HuH-7.5 (cell line): ENCODE measurements at places on chromosomes 16 and 17.

- DNase-seq = peak; percentile 87
Measured at GRCh38 chr17:80991645-80992076, at the start of gene CHMP6. Gene CHMP6, plus strand, starts transcription at chr17:80991841. Its CDS starts 78 bp downstream, at chr17:80991919.

GRCh38 chr16:70647441-70648359, 1.3 kb downstream of the IL34 start:
- DNase-seq = no peak

DNA sequence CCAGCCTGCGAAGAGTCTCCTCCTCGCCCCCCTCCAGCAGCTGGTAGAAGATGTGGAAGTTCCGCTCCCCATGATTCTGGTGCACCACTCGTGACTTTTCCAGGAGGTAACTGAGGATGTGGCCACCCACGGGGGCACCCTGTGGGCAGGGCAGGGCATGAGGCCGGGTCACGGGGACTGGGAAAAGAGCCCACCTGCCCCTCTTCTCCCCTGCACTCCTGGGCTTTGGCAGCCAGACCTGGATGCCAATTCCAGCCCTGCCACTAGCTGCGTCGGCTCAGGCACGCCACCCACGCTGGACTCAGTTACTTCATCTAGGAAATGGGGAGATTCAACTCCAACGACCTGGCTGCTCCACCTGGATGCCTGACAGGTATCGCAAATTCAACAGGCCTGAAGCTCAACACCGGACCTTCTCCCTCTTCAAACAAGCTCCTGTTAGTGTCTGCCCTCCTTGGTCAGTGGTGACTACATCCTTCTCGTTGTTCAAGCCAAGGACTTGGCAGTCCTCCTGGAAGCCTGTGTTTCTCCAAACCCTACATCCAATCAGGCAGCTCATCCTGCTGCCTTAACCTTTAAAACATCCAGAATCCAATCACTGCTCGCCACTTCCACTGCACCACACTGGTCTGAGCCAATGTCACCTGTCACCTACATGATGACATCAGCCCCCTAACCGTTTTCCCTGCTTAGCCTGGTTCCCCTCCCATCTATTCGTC, 11.6 kb downstream of the MYO1C start:
- DNase-seq = no peak

DNA sequence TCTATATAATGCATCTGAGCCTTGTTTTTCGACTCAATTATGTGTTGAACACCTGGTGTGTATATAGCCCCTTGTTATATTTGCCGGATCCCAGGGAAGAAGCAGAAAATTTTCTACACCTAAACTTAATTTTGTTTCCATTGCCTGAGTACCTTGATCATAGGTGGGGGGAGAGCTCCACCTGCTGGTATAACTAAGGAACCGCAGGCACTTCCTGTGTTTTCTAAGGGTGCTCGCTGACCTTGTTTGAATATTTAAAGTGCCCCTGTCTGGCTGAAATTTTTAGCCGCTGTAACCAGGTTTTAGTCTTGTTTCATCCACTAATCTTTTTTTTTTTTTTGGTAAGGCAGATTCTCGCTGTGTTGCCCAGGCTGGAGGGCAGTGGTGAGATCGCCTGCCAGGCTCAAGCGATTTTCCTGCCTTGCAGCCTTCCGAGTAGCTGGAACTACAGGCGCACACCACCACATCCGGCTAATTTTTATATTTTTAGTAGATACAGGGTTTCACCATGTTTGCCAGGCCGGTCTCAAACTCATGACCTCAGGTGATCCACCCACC, 6.5 kb upstream of the NUBP1 start:
- DNase-seq = peak; percentile 49
